Activated CD4-positive, alpha-beta T cell treated with anti-CD3 and anti-CD28 coated beads, Interleukin-2, amount 10 ng/mL, durations not matched to agents 24 days and 14 days (primary cell): ENCODE measurements at places on chromosomes 11 and 22. TPM values are rescaled to one million over a fixed set of nuclear protein-coding genes. Genes with fewer than 3 reads are reported as not detected.

Gene HIRA
- 42.6 and 45.0 TPM in 2 replicates for total RNA-seq

- DNase-seq = no peak
- no peaks in the 10 kb centered on the region for H3K36me3 ChIP-seq
- peaks cover 12% of the 10 kb centered on the region for H3K27me3 ChIP-seq
- no peak overlapping the region for H3K27ac ChIP-seq
- no peak overlapping the region for H3K4me3 ChIP-seq
- H3K4me1 ChIP-seq = no peaks in the 10 kb centered on the region
Observed at GRCh38 chr11:130549393-130549999, 101.1 kb downstream of the ADAMTS15 start.

Gene ACRV1
- total RNA-seq = not detected in 2 replicates

DNA sequence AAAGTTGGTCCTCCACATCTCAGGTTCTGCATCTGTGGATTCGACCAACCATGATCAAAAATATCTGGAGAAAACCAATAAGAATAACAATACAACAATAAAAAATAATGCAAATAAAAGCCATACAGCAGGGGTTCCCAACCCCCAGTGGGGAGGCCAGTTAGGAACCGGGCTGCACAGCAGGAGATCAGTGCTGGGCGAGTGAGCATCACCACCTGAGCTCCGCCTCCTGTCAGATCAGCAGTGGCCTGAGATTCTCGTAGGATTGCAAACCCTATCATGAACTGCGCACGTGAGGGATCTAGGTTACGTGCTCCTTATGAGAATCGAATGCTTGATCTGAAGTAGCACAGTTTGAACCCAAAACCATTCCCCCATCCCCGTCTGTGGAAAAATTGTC lies 25.4 kb upstream of the MYO18B start:
- H3K36me3 ChIP-seq = peaks cover 64% of the 10 kb centered on the region
- H3K4me3 ChIP-seq = no peak overlapping the region
- H3K4me1 ChIP-seq = peaks cover 15% of the 10 kb centered on the region
- no peak for DNase-seq
- no peaks in the 10 kb centered on the region for H3K27me3 ChIP-seq

Gene XKR3
- not detected in 2 replicates for total RNA-seq

- H3K4me1 ChIP-seq = peaks cover 15% of the 10 kb centered on the region
- H3K27ac ChIP-seq = no peak overlapping the region
- no peak overlapping the region for H3K4me3 ChIP-seq
Observed at GRCh38 chr11:13260201-13260962, 17.2 kb upstream of the BMAL1 start.

- DNase-seq = peak; percentile 88
- no peaks in the 10 kb centered on the region for H3K36me3 ChIP-seq
- H3K4me1 ChIP-seq = no peaks in the 10 kb centered on the region
- no peak overlapping the region for H3K27ac ChIP-seq
- H3K27me3 ChIP-seq = peaks cover 14% of the 10 kb centered on the region
Observed at GRCh38 chr22:24758164-24758799, 16.2 kb downstream of the PIWIL3 start.

- H3K4me3 ChIP-seq = no peak overlapping the region
- no peak overlapping the region for H3K27ac ChIP-seq
- no peaks in the 10 kb centered on the region for H3K27me3 ChIP-seq
Observed at GRCh38 chr11:80816966-80817365, 1376.1 kb upstream of the TENM4 start.

Gene ME3
- total RNA-seq = 12.2 and 12.9 TPM in 2 replicates

Gene OR52A1
- not detected in 2 replicates for total RNA-seq

Gene SRSF8
- total RNA-seq = 45.9 and 46.0 TPM in 2 replicates

Gene FADS2
- total RNA-seq = 278 and 283 TPM in 2 replicates

DNA sequence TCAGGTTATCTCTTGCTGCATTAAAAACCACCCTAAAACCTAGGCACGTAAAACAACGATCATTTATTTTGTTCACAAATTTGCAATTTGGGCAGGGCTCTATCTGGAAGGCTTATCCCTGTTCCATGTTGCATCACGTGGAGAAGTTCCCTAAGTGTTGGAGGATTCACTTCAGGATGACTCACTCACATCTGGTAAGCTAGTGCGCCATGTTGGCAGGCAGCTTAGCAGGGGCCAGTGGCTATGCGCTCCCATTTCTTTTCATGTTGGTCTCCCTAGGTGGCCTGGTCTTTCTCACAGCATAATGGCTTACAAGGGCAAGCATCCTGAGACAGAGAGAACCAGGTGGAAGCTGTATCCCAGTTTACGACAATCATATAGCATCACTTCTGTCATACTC lies 226.8 kb downstream of the BLID start:
- H3K27ac ChIP-seq = no peak overlapping the region
- H3K4me3 ChIP-seq = no peak overlapping the region
- no peaks in the 10 kb centered on the region for H3K36me3 ChIP-seq
- H3K4me1 ChIP-seq = no peaks in the 10 kb centered on the region

- no peaks in the 10 kb centered on the region for H3K36me3 ChIP-seq
- H3K27ac ChIP-seq = no peak overlapping the region
- peaks cover 12% of the 10 kb centered on the region for H3K4me1 ChIP-seq
- no peaks in the 10 kb centered on the region for H3K27me3 ChIP-seq
Observed at GRCh38 chr11:47377571-47378009, 757 bp downstream of the SPI1 start.

Gene HPS5
- total RNA-seq = 20.5 and 24.5 TPM in 2 replicates

Gene RASD2
- 0.09 TPM in 1 of 2 replicates, not detected in the other for total RNA-seq

DNA sequence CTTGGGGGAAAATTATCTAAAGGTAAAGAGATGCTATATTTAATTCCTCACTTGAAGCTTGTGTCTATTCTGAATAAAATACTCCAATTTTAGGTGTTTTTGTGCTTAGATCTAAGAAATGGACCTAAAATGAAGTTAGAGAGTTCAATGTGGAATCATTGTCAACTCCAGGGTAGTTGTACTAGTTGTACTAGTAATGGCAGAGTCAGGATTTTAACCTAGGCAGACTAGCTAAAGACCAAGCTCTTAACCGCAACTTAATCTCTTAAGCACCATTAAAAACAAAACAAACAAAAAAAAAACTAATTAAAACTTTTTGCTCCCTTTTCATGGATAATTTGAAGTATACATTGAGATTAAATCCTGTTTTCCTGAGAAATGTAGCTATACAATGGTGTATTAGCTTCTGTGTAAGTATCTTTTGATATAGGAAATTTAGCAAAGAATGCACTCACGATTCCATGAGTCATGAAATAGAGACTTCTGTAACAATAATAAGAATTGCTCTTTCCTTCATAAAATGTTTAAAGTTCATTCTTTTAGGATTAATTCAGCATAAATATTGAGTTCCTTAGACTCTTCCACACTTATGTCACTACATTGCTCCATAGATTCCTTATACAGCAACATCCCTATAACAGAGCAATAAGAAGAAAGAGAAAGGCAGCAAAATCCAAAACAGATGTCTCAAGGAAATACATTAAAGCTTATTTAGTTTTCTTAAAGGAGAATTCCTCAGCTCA lies 26.5 kb upstream of the SOX6 start:
- H3K27me3 ChIP-seq = no peaks in the 10 kb centered on the region
- H3K36me3 ChIP-seq = no peaks in the 10 kb centered on the region
- no peak overlapping the region for H3K4me3 ChIP-seq
- no peak for DNase-seq

DNA sequence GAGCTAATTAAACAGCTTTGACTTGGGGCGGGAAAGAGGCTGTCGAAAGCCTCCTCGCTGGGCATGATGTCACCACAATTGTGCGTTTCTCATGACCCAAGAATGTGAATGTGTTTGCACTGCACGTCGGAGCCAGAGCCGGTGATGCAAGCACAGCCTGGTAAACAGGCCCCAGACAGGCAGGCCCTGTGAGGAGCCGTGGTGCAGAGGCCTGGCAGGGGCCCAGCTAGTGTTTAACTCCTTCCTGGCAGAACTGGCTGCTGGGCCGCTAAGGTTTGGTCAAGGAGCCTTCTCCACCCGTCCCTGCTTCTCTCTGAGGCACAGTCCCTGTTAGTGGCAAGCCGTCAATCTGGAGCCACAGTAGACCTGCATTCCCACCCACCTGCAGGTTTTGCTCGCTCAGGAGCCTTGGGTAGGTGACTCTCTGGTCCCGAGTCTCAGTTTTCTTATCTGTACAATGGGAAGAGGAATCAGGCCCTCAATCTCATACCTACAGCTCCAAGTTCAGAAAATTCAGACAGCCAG lies 25.4 kb upstream of the SMTN start:
- H3K27me3 ChIP-seq = no peaks in the 10 kb centered on the region
- H3K36me3 ChIP-seq = no peaks in the 10 kb centered on the region
- H3K27ac ChIP-seq = no peak overlapping the region
- no peak overlapping the region for H3K4me3 ChIP-seq
- H3K4me1 ChIP-seq = no peaks in the 10 kb centered on the region

- H3K4me3 ChIP-seq = no peak overlapping the region
- no peak for DNase-seq
- no peaks in the 10 kb centered on the region for H3K4me1 ChIP-seq
- H3K27ac ChIP-seq = no peak overlapping the region
- H3K36me3 ChIP-seq = no peaks in the 10 kb centered on the region
- peaks cover 5% of the 10 kb centered on the region for H3K27me3 ChIP-seq
Observed at GRCh38 chr22:44274918-44275630, 37.7 kb downstream of the SHISAL1 start.

- H3K4me1 ChIP-seq = no peaks in the 10 kb centered on the region
- peaks cover 16% of the 10 kb centered on the region for H3K27me3 ChIP-seq
- DNase-seq = no peak
- H3K27ac ChIP-seq = no peak overlapping the region
Observed at GRCh38 chr22:39707816-39708215, 137.3 kb downstream of the CACNA1I start.

- no peak overlapping the region for H3K27ac ChIP-seq
- no peak for DNase-seq
- no peak overlapping the region for H3K4me3 ChIP-seq
- H3K27me3 ChIP-seq = peaks cover 4% of the 10 kb centered on the region
- H3K4me1 ChIP-seq = no peaks in the 10 kb centered on the region
- H3K36me3 ChIP-seq = no peaks in the 10 kb centered on the region
Observed at GRCh38 chr11:60629399-60629798, 70.0 kb upstream of the MS4A8 start.

DNA sequence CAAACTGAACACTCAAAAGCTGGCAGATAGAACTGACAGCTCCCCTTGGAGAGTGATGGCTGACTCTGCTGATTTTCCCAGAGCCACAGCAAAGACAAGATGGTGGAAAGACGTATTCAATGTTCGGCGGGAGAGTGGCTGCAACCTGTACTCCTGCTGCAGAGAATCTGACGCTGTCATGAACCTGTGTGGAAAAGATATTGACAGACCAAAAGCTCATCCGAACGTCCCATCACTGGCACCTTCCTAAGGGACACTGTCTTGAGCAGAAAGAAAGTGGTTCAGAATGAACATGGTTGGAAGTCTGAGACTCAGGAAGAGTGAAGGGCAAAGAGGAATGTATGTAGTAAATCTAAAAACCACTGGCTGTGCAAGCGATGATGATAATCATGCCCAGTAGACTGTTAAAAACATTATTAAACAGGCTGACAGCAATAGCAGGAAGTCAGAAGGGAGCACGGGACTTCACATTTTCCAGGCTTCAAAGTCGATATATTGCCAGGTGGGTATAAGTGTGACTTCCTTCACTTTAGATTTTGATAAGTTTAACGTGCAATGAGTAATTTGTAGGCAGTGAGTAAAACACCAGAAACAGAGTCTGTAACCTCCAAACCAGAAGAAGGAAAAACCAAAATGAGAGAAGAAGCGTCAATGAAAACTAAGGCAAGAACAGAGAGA lies 6.2 kb upstream of the IL17REL start:
- peaks cover 6% of the 10 kb centered on the region for H3K27me3 ChIP-seq
- H3K27ac ChIP-seq = peak overlapping the region; percentile 81
- no peak for DNase-seq
- H3K4me3 ChIP-seq = peak overlapping the region; percentile 10
- peaks cover 25% of the 10 kb centered on the region for H3K4me1 ChIP-seq
- H3K36me3 ChIP-seq = no peaks in the 10 kb centered on the region

GRCh38 chr11:61021661-61022212 lies 50.3 kb downstream of the CD6 start:
- peaks cover 71% of the 10 kb centered on the region for H3K36me3 ChIP-seq
- H3K4me3 ChIP-seq = peak overlapping the region; percentile 67
- H3K4me1 ChIP-seq = peaks cover 71% of the 10 kb centered on the region
- no peaks in the 10 kb centered on the region for H3K27me3 ChIP-seq

Gene SPINDOC
- 60.2 and 65.8 TPM in 2 replicates for total RNA-seq

GRCh38 chr22:39148026-39148726 lies 4.3 kb downstream of the CBX7 start:
- DNase-seq = no peak
- no peak overlapping the region for H3K4me3 ChIP-seq
- peak overlapping the region; percentile 67 for H3K27ac ChIP-seq
- H3K4me1 ChIP-seq = peaks cover 44% of the 10 kb centered on the region

DNA sequence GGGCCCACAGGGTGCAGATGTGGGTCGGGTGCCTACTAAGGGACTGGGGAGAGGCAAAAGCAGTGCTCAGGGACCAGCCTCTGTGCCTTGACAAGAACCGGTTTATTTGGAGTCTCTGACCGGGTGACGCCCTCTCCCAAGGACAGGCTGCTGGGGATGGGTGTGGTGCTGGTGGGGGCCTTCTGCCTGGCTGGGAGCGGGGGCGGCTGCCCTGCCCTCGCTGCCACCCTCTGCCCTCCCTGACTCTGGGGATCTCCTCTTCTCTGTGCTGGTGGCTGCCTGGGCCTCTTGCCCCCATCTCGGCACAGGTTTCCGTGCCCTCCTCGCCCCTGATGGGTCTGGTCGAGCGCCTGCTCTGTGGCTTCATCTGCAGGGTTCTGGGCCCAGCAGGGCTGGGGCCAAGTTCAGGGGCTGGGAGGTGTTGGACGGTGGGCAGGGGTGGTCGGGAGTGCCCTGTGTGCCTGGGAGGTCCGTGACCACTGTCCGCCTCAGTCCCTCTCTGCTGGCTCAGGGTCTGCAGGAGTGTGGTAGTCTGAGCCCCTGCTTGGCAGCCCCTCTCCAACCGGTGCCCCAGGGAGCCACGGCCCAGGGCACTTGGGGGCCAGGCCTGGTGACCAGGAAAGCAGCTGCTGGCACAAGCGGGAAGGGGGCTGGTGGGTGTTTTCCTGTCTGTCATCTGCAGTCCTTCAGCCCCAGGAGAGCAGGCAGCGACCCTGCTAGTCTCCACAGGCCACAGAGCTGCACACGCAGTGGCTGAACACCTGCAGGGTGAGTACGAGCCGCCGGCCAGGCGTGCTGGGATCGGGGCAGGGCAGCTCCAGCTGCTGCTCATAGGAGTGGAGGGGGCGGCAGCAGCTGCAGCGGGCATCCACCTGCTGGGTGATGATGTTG lies 23.5 kb downstream of the MUC6 start:
- H3K27me3 ChIP-seq = no peaks in the 10 kb centered on the region
- H3K4me3 ChIP-seq = no peak overlapping the region
- H3K36me3 ChIP-seq = peaks cover 19% of the 10 kb centered on the region
- DNase-seq = no peak
- H3K4me1 ChIP-seq = peaks cover 15% of the 10 kb centered on the region

GRCh38 chr22:29244785-29245625 lies 22.8 kb downstream of the RHBDD3 start:
- peaks cover 28% of the 10 kb centered on the region for H3K27me3 ChIP-seq
- H3K36me3 ChIP-seq = no peaks in the 10 kb centered on the region
- no peak overlapping the region for H3K27ac ChIP-seq
- DNase-seq = no peak
- peaks cover 2% of the 10 kb centered on the region for H3K4me1 ChIP-seq
